ENCODE measurements at places on chromosomes 5 and 9.

- no peak for DNase-seq
These were observed 68.1 kb downstream of the GALNT10 start for GRCh38 chr5:154258531-154259217.

- DNase-seq = no peak
These were observed 160.4 kb downstream of the NSG2 start for GRCh38 chr5:174205939-174206338.

DNA sequence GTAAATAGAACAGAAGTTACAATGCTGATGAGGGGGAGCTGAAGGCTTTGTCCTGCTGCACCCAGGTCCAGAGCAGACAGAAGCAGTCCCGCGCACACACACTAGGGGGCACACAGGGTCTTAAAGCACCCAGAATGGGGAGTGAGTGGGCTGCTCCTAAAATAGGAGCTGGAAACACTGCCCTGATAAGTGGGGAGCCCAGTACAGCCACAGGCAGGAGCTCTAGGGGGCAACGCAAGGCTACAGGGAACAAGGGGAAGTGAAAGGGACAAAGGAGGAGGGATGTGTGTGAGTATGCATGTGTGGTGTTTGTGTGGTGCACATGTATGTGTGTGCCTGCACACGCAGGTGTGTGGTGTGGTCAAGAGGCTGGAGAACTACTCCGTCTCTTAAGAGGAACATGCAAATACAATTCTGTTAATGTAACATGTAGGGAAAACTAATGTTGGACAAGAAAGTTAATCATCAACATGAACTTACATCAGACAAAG lies 191.5 kb downstream of the ROR2 start:
- peak; percentile 68 for DNase-seq

DNA sequence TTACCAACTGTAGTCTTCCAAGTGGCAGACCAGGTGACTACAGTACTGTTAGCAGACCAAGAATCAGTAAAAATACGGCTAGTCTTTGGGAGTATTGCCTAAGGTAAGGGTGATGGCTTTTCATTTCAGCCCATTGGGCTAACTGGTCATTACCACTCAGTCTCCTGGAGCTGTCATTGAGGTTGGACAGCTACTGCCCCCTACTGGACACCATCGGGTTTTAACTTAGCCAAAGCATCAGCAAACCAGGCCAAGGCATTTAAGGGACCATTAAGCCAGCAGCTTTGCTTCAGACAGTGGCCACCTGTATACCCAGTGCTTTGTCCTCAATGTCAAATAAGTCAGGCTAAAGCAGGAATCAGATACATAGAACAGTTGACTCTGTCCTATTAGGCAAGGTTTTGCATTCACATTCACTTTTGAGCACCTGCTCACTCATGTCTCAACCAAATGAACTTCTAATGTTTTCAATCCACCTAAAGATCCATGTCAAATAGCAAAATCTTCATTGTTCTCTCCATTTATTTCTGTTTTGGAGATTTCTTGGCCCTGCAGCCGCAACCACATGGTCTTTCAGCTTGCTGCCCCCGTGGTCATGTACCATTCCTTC lies 117.2 kb downstream of the INVS start:
- DNase-seq = peak; percentile 79

GRCh38 chr5:54704825-54705224 lies 187.3 kb downstream of the SNX18 start:
- DNase-seq = no peak

DNA sequence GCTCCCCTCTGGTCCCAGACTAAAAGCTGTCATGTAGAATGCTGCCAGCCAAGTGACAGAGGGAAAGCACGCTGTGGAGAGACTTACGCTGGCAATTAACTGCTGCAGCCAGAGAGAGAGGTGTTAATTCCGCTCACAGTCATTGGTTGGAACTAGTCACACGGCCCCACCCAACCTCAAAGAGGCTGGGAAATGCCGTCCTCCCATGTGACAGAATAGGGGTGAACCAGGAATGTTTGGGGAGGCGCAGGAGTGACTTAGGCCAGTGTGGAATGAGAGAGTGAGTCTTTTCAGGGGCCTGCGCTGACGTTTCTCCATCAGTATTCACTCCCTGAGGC lies 87.6 kb downstream of the AMBP start:
- peak; percentile 8 for DNase-seq

- DNase-seq = no peak
These were observed 17.6 kb downstream of the GM2A start for GRCh38 chr5:151270599-151270998.

- no peak for DNase-seq
These were observed 128.3 kb downstream of the MLLT3 start for GRCh38 chr9:20494035-20494434.

GRCh38 chr5:36681711-36682110 lies 75.3 kb downstream of the SLC1A3 start:
- DNase-seq = no peak

DNA sequence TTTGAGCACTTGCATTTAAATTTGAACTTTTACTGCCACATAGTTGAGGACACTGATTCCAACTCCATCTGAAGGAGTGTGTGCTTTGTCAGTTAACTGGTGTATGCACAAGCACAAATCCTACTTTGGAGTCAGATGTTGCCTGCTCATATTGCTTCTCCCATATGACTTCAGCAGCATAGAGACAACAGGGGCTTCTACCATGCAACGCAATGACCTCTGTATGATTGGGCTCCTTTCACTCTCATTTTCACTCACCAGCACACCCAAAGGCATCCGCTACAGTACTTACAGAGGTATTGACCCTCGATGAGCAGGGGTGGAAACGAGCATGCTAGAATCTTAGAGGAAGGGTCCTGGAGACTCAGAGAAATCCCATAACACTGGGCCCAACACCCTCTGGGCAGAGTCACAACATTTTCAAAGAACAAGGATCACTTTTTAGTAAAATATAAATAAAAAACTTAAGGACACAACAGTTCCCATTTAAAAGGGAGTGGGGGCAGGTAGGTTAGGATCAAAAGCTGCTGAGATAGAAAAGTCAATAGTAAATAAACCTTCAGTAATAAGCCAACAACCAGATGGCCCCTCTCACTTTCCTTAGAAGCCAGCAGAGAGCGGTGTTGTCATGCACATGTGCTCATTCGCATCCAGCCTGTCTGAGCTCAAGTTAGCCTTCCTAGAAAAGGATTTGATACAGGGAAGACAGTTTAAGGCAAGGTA lies 203.8 kb downstream of the SNCAIP start:
- no peak for DNase-seq

- DNase-seq = peak; percentile 39
These were observed 8.5 kb downstream of the PTGS1 start for GRCh38 chr9:122379340-122379739.

All from activated CD8-positive, alpha-beta memory T cell treated with anti-CD3 and anti-CD28 coated beads, Interleukin-2, amount 50 U/mL, for 48 hours (primary cell).